KBM-7 (cell line): ENCODE measurements at places on chromosomes 7 and 10.

- no peak for DNase-seq
These were observed 206.4 kb upstream of the LRRTM3 start for GRCh38 chr10:66719483-66719882.

DNA sequence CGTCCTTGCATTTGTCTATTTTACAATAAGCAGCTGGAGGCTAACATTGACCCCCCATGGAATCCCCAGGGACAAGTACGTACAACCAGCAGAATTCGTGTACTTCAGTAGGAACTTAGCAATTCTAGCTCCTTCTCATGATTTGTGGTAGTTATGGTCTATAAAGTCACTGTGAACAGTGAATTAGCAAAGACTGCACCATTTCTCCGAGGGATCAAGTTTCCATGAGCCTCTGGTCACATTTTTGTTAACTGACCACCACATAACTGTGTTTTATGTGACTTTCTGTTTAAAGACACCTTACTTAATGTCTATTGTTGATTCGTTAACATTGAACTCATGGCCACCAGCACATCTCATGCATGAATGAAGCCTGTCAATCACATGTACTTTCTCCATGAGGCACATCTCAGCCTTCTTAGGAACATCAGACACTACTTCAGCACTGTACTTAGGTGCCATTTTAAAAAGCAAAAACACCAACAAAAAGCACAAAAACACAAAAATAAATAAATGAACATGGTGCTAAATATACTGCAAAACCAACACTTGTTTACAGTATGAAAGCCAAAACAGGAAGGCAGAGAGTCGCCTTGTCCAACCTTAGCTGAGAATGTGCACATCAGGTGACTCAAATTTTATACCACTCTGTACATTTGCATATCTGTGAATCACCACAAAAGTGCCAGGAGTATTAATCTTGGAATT is 9.0 kb upstream of the UCN3 start:
- DNase-seq = no peak

GRCh38 chr7:24436131-24436920 is 136.9 kb upstream of the PALS2 start:
- no peak for DNase-seq

- DNase-seq = no peak
These were observed 131.3 kb downstream of the FANK1 start for GRCh38 chr10:126027692-126028091.

DNA sequence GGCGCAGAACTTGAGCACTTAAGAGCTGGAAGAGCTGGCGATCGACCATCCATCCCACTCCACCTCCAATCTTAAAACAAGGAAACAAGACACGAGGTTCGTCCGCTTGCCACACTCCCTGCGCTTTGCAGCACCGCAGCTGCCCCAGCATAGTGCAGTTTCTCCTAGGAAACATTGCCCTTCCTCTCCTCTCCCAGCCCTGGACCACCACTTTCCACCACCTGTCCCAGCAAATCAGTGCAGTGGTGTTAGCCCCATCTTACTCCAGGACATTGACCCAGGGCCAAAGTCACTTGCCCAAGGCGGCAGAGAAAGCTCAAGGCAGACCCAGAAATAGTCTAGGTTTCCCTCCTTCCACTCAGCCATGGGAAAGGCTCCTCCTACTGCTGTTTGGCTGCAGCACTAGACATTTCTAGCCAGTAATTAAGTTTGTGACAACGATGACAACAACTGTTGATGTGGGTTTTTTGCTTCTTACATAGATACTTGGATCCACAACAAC is 1.5 kb upstream of the PARD3 start:
- DNase-seq = no peak

- peak; percentile 12 for DNase-seq
These were observed 196.2 kb downstream of the FANK1 start for GRCh38 chr10:126092366-126093215.

- DNase-seq = no peak
These were observed 73.5 kb upstream of the MKLN1 start for GRCh38 chr7:131254211-131254610.

GRCh38 chr10:98030991-98031431 is 590 bp upstream of the CRTAC1 start:
- no peak for DNase-seq

DNA sequence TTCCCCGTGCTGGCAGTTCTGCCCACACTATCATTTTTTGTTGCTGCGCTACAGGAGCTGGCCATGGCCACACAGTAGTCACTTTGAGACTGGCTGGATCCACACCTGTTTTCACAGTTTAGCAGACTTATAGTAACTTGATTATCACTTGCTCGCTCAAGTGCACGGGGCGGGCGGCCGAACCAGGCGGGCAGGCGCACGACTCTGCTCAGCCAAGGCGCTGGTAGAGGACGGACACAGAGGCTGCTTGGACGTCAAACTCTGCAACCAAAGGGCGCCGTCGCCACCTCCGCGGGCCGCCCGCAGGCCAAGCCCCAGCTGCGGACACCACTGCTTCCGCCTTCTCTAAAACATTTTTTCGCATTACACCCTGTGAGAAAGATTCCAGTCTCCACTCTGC is 38.4 kb upstream of the PHYHIPL start:
- no peak for DNase-seq

- DNase-seq = no peak
These were observed 5.1 kb downstream of the NPVF start for GRCh38 chr7:25223206-25223605.

GRCh38 chr10:33263453-33263852 is 71.0 kb downstream of the NRP1 start:
- DNase-seq = no peak

DNA sequence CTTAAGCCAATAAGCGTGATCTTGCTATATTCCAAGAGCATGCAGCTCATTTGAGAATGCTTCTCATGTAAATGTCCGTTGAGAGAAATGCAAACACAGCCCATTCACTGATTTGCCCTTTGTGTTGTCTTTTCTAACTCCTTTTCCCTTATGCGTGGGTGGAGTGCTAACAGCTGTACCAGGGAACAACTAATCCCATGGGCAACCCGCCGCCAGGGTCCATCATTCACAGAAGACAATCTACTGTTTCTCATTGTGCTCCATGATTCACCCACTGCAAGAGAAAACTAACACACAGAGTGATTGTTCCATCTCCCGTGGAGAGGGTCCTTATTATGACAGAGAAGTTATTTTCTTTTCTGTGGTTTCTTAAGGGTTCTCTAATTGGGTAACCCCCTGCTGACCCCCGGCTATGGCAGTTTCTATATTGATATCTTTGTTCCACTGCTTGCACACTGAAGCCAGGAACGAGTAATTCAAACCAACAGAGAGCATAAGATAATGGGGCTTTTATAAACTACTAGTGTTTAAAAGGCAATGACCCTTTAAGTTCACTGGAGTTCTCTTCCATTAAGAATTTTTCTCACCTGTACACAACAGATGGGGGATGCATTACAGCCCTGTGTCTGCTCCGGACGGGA is 298.7 kb downstream of the BAMBI start:
- no peak for DNase-seq

GRCh38 chr10:11276449-11276990 is 258.8 kb downstream of the CELF2 start:
- no peak for DNase-seq

- DNase-seq = no peak
These were observed 1.7 kb upstream of the CCDC201 start for GRCh38 chr7:45874408-45875131.

DNA sequence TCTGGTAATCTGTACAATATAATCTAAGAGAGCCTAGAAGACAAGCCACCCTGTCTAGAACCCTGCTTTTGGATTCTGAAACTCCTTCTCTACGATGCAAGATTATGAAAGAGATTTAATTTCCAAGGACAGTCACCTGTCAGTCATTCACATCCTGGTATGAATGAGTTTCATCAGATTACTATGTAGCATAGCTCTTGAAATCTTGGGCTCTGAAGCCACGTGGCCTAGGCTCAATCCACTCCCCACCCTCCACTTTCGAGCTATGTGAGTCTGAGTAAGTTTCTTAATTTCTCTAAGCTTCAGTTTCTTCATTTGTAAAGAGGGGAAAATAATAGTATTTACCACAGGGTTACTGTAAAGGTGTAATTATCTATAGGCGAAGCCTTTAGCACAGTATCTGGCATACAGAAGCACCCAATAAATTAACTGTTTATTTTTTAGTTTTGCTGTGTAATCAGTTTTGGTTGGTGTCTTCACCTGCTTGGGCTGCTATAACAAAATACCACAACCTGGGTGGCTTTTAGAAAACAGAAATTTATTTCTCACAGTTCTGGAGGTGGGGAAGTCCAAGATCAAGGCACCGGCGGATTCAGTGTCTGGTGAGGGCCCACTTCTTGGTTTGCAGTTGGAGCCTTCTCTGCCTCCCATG is 71.3 kb downstream of the MYOF start:
- no peak for DNase-seq

DNA sequence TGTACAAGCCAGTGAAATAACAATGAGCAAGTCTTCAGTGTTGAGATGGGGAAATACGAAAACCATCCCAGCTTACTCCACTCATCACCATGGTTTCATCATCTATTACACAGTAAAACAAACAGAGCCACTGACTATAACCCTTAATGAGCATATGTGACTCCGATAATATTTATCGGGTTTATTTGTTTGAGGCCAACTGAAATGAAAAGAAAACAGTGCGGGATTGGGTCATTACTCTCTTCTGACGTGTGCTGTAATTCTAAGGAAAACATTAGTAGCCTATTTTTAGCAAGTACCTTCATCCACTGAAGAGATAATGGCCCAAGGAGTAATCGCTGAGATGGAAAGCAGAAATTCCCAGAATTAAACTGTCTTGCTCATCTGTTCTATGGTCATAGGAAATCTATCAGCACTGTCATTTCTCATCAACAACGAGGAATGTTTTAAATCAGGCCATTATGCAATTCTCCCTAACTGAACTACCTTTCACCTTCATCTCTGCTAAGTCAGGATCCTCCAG is 716.5 kb downstream of the INHBA start:
- no peak for DNase-seq

- peak; percentile 45 for DNase-seq
These were observed 4.6 kb downstream of the HABP2 start for GRCh38 chr10:113557424-113557862.

GRCh38 chr10:113681533-113682470 is 2.1 kb downstream of the CASP7 start:
- DNase-seq = no peak

DNA sequence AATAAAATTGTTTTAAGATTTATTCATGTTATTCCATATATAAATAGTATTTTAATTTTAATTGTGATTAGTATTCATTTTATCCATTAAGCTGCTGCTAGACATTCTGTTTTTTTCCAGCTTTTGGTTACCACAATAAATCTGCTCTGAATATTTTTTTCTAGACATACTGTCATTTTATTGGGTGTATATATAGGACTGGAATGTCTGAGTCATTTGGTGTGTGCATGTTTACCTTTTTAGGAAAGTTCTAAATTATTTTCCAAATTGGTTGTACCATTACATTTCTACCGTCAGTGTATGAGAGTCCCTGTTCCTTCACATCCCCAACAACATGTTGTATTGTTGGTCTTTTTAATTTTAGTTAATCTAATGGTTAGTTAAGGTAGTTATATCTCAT is 1138.1 kb downstream of the REEP3 start:
- no peak for DNase-seq

GRCh38 chr7:154469652-154470051 is 417.5 kb downstream of the DPP6 start:
- DNase-seq = no peak

GRCh38 chr7:1586827-1587705 is 17.2 kb upstream of the PSMG3 start:
- no peak for DNase-seq

- no peak for DNase-seq
These were observed 22.6 kb upstream of the AUTS2 start for GRCh38 chr7:69575651-69576050.

GRCh38 chr7:94655126-94655847 is 646 bp downstream of the SGCE start:
- DNase-seq = peak; percentile 14

DNA sequence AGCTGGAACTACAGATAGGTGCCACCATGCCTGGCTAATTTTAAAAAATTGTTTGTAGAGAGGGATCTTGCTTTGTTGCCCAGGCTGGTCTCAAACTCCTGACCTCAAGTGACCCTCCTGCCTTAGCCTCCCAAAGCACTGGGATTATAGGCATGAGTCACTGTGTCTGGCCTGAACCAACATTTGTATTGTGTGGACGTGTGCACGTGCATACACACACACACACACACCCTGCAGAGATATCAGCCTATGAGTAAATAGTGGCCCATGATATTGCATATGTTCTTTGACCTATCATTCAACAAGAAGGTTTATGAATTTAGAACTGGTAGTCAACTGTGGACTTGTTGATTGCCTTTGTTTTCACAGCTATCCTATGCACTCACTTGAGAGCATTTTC is 161.6 kb downstream of the BAMBI start:
- DNase-seq = no peak

DNA sequence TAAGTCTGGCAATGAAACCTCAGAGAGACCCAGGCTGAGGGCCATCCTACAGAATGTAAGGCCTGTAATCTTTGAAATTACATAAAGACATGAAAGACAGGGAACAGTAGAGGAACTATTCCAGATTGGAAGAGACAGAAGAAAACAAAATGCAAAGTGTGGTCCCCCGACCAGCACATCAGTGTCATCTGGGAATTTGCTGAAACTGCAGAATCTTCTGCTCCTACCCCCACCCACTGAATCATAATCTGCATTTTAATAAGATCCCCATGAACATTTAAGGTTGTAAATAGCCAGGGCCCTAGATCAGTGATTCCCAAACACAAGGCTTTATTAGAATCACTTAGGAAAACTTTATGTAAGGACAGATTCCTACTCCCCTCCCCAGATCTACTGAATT is 154.4 kb downstream of the NOC3L start:
- no peak for DNase-seq

DNA sequence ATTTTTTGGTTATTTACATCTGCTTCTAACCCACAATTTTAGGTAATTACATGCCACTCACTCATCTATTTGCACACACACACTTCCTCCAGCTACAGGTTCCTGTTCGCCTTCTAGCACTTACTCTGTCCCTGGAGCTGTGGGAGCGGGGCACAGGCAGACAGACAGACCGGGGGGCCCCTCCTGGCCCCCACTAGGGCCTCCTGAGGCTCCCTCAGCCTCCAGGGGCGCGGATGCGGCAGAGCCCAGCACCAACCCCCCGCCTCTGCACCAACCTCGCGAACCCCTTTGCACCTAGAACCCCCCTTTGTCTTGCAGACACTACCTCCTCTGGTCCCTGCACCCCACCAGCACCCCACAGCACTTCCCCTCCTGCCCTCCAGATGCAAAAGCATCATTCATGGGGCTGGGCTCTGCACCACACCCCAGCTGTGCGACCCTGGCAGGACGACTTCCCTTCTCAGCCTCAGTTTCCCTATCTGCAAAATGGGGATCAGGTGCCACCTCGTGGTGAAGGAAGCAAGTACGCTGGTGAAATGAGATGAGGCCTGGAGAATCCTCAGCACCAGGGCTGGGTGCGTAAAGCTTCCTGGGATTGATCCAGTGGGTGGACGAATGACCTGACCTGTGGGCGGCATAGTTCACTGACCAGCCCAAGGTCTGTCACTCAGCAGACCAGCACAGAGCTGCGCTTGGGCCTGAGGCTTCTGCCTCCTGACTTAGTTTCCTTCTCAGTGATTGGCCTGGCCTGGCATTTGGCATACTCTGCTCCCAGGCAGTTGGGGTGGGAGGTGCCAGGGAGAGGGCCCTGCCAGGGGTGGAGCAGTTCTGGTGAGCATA is 37.9 kb downstream of the ELFN1 start:
- DNase-seq = no peak

GRCh38 chr7:141593134-141593533 is 41.9 kb downstream of the AGK start:
- no peak for DNase-seq
